Panc1 (cell line): ENCODE measurements at places on chromosomes 7 and 10.

DNA sequence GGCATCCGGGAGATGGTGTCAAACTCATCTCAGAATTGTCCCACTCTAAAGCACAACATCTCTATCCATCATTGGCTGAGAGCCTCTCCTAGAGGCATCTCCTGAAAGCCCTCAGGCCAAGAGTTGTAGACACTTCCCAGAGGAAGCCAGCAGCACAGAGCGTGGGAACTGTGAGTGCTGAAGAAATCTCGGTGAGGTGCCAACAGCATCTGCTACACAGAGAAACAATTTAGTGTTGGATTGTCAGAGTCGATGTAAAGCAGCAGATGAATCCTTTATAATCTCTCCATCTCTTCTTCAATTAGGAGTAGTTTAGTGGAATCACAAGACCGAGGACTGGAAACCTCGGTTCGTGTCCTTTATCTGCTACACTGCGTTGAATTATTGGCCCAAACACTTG lies 172.2 kb downstream of the C7orf25 start:
- no peak for DNase-seq

DNA sequence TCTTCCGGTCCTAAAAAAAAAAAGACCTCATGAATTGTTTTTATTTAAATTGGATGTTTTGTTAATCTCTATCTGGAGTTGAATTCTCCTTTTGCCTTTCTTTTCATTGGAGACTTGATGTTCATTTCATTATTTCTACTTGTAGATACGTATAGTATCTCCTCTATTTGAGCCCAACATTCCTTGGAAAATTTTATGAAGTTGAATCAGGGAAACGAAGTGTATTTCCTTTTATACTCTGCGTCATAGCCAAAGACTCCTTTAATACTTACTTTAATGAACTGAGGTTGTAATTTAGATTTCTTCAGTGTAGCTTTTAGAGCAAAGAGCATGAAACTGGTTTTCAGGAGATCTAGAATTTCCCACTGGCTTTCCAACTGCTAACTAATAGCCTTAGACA lies 132.4 kb downstream of the KIAA1217 start:
- no peak for DNase-seq

DNA sequence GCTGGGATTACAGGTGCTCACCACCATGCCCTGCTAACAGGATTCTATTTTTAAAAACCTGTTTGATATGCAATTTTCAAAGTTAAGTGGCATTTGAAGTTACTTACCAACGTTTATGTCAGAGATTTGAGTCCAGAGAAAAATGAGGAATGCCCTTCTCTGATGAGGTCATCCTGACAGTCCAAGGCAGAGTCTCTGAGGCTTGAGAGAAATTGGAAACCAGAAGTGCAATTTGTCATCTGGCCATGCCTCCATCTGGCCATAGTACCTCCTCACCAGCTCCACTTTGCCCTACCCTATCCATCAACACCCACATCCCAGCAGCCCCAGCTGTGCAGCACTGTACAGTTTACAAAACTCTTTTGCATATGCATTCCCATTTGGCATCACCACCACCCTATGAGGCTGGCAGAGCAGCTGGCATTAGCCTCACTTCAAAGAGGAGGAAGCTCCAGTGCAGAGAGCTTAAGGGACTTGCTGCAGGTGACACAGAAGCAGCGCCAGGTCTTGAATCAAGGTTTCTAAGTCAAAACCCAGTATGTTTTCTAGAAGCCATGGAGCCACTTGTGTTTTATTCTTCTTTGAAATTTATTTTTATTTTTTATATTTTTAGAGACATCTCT lies 54.5 kb upstream of the PDZD8 start:
- no peak for DNase-seq

GRCh38 chr7:27751888-27752660 lies 12.1 kb downstream of the TAX1BP1 start:
- DNase-seq = no peak

- no peak for DNase-seq
Measured at GRCh38 chr7:69761290-69761922, 163.1 kb downstream of the AUTS2 start.

- DNase-seq = no peak
Measured at GRCh38 chr7:74032191-74032490, 4.2 kb downstream of the ELN start.
